Fibroblast of villous mesenchyme (primary cell): ENCODE measurements at places on chromosomes 2 and 18. TPM values are rescaled to one million over a fixed set of nuclear protein-coding genes. Genes with fewer than 3 reads are reported as not detected.

Gene ERFE
- 0.86 and 2.9 TPM in 2 replicates for total RNA-seq

DNA sequence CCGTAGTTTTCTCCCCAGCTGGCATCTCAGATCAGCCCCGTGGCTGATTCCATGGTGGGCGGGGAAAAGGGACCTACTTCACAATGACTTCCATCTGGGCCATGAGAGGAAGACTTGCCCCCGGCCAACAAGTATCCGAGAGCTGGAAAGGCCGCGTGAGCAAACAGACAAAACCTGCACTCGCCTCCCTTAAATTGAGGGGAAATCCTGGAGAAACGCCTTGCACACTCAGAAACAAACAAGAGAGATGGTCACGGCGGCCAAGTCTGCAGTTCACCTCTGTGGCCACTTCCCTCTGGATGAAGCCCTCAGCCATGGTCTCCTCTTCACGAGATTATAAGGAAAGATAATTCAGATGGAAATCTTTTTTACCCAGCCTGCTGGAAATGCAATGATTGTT, 39.4 kb upstream of the TPO start:
- no peak for DNase-seq

DNA sequence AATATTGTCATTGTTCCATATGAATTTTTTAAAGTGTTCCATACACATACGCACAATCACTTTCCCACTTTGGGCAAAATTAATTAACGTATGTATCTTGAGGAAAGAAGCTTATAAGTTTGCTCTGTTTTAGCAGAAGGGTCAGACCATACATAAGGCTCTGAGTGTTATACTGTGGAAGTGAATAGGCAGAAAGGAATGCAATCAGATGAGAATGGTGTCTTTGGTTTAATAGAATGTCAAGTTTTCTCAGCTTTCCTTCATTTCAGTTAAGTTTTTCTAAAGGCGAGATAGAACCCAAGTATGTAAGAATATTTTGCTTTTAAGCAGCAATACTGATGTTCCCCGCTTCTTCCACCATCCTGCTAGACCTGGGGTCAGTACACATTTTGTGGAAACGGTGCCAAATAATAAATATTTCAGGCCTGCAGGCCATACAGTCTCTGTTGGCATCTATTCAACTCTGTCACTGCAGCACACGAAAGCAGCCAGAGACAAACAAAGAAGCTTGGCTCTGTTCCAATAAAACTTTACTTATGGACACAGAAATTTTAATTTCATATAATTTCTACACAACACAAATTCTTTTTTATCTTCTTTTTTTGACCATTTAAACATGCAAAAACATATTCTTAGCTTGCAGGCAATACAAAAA, 100.6 kb downstream of the UPP2 start:
- no peak for DNase-seq

- no peak for DNase-seq
Measured at GRCh38 chr18:48430150-48430549, 21.0 kb upstream of the ZBTB7C start.

DNA sequence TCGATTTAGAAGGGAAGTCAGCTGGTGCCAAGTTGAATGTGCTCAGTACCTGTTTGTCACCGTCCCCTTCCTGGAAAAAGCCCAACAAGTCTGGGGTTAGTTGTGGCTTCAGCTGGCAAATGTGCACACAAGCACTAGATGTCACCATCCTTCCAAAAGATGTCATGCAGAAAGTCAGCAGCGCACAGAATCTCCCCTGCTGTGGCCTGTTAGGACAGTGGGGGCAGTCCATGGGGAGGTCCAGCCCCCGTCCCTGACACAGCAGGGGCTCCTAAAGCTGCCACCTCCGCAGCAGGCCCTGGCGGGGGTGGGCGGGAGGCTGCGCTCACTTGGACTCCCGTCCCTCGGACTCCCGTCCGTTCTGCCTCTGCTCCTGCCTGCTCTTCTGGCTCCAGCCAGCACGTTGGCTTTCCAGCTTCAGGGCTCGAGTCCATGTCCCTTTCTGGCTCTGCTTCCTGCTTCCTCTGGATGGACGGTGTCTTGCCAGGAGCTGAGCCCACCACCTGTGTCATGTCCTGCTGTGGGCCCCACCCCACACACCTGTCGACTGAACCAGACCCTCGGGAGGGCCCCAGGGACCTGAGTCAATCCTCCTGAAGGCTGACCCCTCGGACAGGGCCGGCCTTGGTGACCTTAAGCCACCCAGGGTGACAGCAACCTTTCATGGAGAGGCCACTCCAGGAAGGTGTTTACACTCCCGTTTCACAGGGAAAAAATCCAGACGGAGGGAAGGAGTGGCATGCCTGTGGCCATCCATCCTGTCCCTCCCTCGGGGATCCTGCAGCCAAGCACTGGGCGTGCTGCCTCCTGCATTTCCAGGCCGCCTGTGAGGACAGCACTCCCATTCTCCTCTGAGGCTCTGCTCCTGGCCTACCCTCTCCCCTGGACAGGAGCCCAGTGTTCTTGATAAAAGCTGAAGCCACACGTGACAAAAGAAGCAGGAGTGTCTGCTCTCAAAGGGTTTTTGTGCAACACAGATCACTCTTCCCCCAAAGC, 8.5 kb downstream of the RAB17 start:
- peak; percentile 65 for DNase-seq

DNA sequence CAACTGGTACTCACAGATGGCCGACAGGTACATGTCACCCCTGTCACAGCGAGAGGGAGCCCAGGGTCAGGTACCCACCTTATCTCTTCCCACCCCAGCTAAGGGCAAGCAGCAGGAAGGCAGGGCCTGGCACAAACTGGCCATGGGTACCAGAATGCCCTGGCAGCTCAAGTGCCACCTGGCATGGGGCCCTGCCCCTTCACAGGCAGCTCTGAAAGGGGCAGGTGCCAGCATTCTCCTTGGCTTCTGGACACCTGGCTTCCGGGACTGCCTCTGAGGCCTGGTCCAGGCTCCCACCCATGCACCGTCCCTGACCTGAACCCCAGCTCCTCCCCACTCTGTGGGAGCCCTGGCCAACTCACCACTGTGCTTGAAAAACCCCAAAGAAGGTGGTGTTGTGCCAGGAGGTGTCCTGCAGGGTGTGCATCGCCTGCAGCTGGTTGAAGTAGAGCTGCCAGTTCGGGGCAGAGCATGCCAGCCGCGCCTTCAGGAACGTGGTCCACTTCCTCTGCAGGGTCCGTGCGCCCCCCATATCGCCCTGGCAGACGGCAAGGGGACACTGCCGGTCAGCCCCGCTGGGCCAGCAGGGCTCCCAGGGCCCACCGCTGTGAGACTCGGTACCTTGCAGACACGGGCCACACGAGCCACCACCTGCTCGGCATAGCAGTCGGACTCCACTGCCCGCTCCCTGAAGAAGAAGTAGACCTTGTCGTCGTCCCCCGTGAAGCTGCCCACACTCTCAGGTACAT, 5.4 kb downstream of the SEMA4C start:
- DNase-seq = no peak

GRCh38 chr2:60033325-60033724, 520.1 kb downstream of the BCL11A start:
- DNase-seq = no peak

Gene AOX1
- 17.7 and 57.4 TPM in 2 replicates for total RNA-seq

Gene ROCK1
- total RNA-seq = 42.5 and 55.3 TPM in 2 replicates

GRCh38 chr2:230614913-230615332, 97.7 kb upstream of the CAB39 start:
- no peak for DNase-seq
